Activated CD4-positive, alpha-beta T cell treated with anti-CD3 and anti-CD28 coated beads for 24 hours (primary cell): ENCODE measurements at places on chromosomes 7 and 10.

GRCh38 chr10:19767876-19768275 is 48.4 kb upstream of the PLXDC2 start:
- DNase-seq = no peak

DNA sequence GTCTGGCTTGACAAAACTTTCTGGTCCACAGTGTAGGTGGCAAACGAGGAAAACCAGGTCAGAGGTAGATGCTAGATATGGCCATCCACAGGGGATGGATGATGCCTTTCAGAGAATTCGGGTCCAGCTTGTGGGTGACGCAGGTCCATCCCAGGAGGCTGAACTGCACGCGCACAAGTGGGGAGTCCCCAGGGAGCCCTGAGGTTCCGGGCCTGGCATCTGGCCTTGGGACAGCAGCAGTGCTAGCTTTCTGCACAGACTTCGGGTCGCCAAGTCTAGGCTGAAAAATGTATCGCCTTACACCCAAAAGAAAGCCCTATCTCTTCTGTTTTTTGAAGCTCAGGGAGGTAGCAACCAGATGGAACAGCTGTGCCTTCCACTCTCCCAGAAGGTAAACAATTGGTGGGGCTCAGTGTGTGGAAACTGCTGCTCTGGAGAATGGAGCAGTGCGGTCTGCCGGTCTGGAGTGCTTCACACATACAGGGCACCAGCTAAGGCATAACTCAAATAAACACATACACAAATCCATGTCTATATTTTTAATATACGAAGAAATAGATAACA is 119.3 kb upstream of the ACBD5 start:
- no peak for DNase-seq

- DNase-seq = no peak
Measured at GRCh38 chr7:96144260-96144526, 177.7 kb downstream of the SLC25A13 start.

GRCh38 chr7:113094517-113095249 is 8.1 kb upstream of the GPR85 start:
- DNase-seq = no peak

DNA sequence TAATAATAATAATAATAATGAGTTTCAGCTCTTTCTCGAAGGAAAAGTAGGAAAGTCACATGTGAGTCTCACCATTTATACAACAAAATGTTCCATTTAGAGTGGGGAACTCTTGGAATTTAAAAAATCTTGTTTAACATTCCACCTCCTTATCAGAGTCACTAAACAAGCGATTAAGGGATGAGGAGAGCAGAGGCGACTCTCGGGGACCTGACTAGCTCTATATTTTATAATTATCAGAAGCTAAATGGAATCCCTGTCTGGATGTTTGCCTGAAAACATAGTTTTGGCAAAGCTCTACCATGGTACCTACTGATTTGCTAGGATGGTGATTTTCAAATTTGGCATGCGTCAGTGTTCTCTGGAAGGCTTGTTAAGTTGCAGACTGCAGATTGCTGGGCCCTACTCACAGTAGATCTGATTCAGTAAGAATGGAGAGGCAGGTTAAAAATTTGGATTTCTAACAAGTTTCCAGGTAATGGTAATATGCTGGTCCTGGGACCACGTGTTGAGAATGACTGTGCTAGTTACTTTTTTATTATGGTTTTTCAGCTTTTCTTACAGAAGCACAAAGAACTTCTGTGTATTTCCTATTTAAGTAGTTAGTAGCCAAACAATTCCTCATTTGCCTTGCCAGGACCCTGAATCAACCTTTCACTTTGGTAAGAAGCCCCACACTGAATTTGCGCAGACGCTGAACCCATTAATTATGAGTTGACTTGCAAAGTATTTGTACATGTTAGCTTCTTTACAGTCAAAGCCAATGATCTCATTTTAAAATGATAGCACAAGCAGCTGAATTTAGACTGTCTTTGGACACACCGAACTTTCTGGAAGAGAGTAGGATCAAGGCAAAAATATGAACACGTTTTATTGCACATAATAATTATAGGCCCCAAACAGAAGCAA is 39.5 kb downstream of the CPED1 start:
- no peak for DNase-seq

DNA sequence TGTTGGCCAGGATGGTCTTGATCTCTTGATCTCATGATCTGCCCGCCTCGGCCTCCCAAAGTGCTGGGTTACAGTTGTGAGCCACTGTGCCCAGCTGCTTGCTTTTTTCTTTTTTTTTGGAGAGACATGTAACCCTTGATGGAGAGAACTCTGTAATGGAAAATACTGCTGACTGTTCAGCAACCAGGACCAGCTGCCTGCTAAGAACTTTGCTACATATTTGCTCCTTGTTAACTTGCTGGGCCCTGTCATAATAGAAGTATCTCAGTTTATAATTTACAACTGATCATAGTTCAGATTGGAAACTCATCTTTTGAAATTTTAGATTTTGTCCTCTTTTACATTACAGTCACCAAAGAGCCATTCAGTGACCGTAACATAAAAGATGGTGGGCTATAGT is 34.9 kb downstream of the TASOR2 start:
- no peak for DNase-seq

GRCh38 chr10:58742141-58742540 is 229.5 kb downstream of the BICC1 start:
- DNase-seq = no peak

DNA sequence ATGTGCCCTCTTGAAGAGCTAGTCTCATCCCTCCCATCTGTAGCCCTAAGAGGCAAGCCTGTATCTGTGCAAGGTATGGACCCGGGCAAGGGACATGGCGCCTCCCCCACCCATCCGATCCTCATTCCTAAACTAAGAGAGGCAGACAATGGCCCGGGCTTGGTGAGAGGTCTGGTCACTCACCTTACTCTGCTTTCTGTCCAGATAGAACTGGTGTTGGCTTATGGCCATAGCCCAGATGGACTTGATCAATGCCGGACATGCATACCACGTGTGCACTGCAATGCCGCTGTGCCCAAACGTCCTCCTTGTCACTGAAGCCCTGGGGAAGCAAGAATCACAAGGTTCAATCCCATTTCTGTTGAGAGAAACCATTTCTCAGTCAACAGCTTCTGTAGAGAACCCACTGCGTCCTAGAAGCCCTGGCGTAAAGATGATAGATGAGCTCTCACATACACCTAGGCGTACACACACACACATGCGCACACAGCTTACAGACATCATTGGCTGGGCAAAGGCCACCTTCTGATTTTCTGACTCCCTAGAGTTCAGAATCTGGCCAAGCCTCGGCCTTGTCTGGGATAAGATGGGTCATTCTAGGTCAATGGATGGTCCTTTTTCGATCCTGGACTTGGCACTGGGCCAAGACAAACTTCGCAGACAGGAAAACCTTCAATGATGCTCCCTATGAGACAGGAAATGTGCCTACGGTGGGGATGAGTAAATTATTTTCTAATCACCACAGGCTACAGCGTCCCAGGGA is 114.6 kb downstream of the PRPF18 start:
- DNase-seq = no peak

DNA sequence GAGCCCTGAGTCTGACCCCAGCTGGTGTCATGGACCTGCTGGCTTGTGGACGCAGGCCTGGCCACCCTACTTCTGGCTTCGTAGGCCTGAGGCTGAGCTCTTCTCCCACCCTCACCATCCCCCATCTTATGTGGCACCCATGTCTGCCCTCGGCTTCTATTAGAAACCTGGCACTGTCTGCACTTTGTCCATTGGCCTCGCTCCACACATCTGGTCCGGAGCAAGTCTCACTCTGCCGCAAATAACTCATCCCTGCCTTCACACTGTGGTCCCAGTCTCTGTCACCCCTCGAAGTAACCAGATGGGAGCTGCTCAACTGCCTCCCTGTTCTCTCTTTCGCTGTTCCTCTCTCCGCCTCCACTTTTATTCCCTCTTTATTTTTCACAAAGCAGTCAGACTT is 78.6 kb downstream of the TRRAP start:
- no peak for DNase-seq

DNA sequence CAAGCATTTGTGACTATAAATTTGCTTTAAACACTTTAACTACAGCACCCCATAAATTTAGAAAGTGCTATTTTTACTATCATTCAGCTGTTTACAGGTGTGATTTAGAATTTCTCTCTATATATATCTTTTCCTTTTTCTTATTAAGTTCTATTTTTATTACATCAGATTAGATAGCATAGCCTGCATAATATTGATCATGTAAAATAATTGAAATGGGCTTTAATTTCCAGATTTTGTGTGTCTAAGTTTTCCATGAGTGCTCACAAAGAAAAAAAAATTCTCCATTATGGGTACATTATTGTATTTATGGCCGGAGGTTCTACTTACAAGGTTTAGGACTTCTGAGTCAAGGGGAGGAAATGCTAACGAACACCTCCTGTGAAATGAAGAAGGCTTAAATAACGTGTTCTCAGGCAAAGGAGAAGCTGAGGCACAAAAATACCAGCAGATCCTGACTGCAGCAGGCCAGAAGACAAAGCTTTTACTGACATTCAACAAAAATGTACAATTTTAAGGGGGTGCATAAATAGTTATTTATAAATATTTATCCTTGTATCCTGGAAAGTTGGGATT is 114.2 kb downstream of the RNF133 start:
- DNase-seq = no peak

GRCh38 chr7:146683439-146683838 is 566.8 kb downstream of the CNTNAP2 start:
- DNase-seq = no peak

- DNase-seq = no peak
Measured at GRCh38 chr7:17444673-17445072, 146.2 kb downstream of the AHR start.

GRCh38 chr10:34275626-34276130 is 539.4 kb downstream of the PARD3 start:
- no peak for DNase-seq

DNA sequence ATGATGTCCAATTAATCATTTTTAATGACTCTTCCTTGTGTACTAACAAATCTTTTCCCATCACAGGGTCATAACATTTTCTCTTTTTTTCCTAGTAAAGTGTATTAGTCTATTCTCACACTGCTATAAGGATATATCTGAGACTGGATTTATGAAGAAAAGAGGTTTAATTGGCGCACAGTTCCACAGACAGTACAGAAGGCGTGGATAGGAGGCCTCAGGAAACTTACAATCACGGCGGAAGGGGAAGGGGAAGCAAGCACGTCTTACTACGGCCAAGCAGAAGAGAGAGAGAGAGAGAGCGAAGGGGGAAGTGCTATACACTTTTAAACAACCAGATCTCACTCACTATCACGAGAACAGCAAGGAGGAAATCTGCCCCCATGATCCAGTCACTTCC is 359.4 kb upstream of the NFE2L3 start:
- no peak for DNase-seq

- DNase-seq = no peak
Measured at GRCh38 chr10:115942101-115942500, 330.9 kb downstream of the GFRA1 start.

GRCh38 chr10:105288026-105288425 is 646.9 kb downstream of the SORCS3 start:
- DNase-seq = no peak

- DNase-seq = no peak
Measured at GRCh38 chr10:12418725-12419261, 69.4 kb downstream of the CAMK1D start.

- DNase-seq = no peak
Measured at GRCh38 chr7:91351374-91351773, 87.1 kb downstream of the FZD1 start.

GRCh38 chr10:113301342-113301984 is 251.4 kb upstream of the HABP2 start:
- no peak for DNase-seq

GRCh38 chr10:122861711-122862161 is 16.1 kb upstream of the CUZD1 start:
- DNase-seq = no peak

GRCh38 chr7:50351267-50351666 is 46.8 kb downstream of the IKZF1 start:
- no peak for DNase-seq

DNA sequence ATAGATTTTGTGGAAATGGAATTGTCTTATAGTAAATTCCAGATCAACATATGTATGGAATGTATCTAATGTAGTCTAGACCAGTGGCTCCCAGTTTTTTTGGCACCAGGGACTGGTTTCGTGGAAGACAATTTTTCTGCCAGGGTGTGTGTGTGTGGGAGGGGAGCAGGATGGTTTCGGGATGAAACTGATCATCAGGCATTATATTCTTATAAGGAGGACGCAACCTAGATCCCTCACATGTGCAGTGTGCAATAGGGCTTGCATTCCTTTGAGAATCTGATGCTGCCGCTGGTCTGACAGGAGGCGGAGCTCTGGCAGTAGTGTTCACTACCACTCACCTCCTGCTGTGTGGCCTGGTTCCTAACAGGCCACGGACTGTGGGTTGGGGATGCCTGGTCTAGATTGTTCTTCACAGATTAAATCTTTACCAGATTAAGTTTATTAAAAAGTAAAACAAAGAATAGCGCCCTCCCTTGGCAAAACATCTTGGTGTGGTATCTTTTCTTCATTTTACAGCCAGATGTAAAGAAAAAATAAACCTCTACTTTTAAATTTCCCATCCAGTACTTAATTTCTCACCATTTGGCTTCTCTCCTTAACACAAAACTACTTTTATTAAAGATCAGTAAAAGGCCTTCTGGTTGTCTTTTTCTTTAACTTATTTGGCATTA is 48.4 kb downstream of the SEPTIN7 start:
- DNase-seq = no peak

- DNase-seq = no peak
Measured at GRCh38 chr7:134690016-134690415, 43.4 kb downstream of the BPGM start.

DNA sequence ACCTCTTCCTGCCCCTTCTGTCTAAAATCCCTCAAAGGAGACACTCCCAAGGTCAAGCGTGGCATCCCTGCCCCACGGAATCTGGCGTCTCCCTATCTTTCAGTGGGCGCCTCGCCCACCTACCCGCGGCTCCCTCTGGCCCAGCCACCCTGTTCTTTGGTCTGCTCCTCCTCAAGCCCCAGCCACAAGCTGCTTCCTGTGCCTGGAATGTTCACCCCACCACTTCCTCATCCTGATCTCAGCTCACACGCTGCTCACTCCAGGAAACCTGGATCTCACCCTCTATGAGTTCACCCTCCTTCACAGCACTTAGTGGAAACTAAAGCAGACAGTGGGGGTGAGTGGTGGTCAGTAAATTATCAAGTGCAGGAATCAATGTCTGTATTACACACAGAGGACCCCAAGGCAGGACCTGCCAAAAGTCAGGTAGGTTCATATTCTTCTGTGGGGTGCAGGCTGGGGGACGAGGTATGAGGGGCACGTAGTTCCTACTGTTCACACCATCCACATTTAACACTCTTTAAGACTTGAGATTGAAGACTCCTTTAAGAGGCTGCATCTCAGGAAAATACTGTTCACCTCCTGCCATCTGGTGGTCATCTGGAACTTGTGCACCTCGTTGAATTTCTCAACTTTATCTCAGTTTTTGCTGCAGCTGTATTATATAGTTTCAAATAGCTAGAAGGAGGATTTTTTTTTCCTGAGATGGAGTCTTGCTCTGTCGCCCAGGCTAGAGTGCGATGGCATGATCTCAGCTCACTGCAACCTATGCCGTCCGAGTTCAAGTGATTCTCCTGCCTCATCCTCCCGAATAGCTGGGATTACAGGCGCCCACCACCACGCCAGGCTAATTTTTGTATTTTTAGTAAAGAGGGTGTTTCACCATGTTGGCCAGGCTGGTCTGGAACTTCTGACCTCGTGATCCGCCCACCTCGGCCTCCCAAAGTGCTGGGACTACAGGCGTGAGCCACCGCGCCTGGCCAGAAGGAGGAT is 166.6 kb downstream of the ARHGAP21 start:
- no peak for DNase-seq

GRCh38 chr10:50997461-50997860 is 76.8 kb upstream of the PRKG1 start:
- DNase-seq = no peak

- DNase-seq = no peak
Measured at GRCh38 chr7:133126422-133126821, 44.5 kb upstream of the CHCHD3 start.

GRCh38 chr10:17106991-17107390 is 22.6 kb downstream of the CUBN start:
- DNase-seq = no peak
